Forelimb muscle (tissue), 1 donor: ENCODE measurements at places on chromosomes 4 and X. TPM values are rescaled to one million over a fixed set of nuclear protein-coding genes. Genes with fewer than 3 reads are reported as not detected.
A peak's percentile ranks its signal among the peaks of the same experiment; 100 is the strongest.

DNA sequence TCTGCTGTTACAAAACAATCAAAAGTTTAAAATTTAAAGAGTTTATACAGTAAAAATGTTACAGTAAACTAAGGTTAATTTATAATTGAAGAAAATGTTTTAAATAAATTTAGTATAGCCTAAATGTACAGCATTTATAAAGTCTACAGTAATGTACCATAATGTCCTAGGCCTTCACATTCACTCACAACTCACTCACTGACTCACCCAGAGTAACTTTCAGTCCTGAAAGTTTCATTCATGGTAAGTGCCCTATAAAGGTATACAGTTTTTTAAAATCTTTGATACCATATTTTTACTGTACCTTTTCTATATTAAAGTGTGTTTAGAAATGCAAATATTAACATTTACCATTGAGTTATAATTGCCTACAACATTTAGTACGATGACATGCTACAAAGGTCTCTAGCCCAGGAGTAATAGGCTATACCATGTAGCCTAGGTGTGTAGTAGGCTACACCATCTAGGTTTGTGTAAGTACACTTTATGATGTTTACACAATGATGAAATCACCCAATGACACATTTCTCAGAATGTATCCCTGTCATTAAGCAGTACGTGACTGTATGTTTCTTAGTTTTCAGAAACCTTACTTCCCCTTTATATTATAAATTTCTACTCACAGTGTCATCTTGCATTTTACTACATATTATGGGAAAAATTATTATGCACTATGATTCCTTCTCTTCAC is 320.8 kb downstream of the ADAM29 start:
- no peak for DNase-seq

DNA sequence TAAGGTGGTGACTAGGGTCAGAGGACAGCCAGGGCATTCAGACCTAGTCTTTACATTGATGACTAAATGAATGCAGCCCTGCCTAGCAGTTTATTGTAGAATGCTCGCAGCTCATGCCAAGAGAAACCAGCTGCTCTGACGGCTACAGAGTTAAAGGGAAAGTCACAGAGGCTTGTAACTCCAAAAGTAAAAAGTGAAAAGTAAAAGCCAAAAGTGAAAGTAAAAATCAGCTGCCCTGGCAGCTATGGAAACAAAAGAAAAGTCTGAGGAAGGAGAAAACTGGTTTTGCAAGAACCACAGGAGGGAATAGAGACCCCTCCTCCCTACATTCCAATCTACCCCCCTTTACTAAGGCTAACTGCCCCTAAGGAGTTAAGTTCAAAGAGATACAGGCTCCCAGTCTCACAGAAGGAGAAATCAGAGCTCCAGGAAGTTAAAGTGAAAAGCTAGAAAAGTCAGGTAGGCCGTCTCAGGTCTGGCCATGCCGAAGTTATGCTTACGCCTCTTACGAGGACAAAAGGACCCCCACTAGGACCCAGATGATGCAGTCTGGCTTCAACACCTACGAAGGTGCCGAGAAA is 6.0 kb downstream of the GAGE10 start:
- DNase-seq, result no peak

GRCh38 chr4:79584902-79585301 is 176.9 kb upstream of the GK2 start:
- DNase-seq, result no peak

The RPA4 gene
- 0.09 TPM for polyA plus RNA-seq

DNA sequence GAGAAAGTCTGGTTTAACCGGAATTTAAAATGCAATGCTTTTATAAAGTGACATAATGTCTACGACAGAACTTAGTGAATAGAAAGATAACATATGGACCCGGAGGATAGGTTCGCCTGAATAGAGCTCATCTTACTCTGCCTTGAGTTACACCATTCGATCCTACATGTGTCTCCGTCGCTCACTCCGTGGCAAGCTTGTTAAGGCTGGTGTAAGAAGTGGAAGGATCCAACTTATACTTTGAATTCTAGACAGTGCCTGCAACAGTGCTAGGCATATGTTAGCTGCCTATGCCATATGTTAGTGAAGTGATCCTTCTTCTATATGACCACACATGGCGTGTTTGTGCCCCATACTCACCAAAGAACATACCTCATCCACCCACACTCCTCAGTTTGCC is 50.9 kb downstream of the SEL1L3 start:
- DNase-seq, result no peak

GRCh38 chr4:164718827-164719226 is 35.1 kb upstream of the SMIM31 start:
- no peak for DNase-seq

The DCHS2 gene
- 7.4 TPM for polyA plus RNA-seq

- DNase-seq, result no peak
Measured at GRCh38 chr4:111480510-111480909, 664.7 kb upstream of the FAM241A start.

The SSX2 gene
- polyA plus RNA-seq, result not detected

- DNase-seq, result no peak
Measured at GRCh38 chrX:8632924-8633323, 99.0 kb downstream of the ANOS1 start.

DNA sequence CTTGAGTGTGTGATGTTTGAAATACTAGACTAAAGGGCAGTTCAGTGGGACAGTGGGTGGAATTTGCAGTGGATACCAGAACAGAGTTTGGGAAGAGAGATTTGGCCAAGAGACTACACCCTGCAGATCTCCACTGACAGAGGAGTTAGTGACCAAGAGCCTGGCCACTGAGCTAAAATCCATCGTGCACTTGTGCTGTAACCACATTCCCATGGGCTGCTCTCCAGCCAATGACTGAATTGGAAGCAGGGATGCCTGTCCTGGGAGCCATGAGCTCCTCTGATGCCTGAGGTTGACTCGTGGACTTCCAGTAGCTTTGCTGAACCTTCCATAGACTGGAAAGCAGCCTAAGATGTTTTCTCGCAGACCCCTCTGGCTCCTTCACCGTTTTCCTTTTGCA is 296.1 kb downstream of the TRIML1 start:
- DNase-seq, result no peak

- DNase-seq, result no peak
Measured at GRCh38 chr4:15836362-15836761, 58.2 kb downstream of the CD38 start.

The SPACA5 gene
- 0.29 TPM for polyA plus RNA-seq

The MANBA gene
- 9.4 TPM for polyA plus RNA-seq

DNA sequence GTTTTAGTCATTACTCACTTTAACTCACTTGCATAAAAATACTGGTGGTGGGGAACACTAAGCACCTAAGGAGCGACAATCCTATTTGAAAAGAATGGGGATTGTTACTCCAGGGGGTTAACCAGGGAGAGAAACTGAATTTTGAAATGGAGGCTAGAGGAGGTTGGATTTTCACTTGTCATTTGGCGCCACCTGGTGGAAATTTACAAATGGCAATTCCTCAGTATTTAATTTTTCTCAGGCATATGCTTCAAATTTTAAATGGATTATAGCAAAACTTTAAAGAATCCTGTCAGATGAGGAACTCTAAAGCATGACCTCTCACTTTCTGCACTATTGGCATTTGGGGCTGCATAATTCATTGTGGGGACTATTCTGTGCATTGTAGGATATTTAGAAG is 2.7 kb upstream of the GEMIN8 start:
- DNase-seq, result peak; percentile 47

GRCh38 chr4:28209371-28209924 is 1348.8 kb downstream of the STIM2 start:
- DNase-seq, result no peak

GRCh38 chr4:181168011-181168805 is 1075.0 kb upstream of the TENM3 start:
- no peak for DNase-seq

- DNase-seq, result no peak
Measured at GRCh38 chr4:153639833-153640802, 44.0 kb upstream of the TLR2 start.

GRCh38 chr4:123747016-123747415 is 350.4 kb downstream of the SPRY1 start:
- DNase-seq, result no peak

DNA sequence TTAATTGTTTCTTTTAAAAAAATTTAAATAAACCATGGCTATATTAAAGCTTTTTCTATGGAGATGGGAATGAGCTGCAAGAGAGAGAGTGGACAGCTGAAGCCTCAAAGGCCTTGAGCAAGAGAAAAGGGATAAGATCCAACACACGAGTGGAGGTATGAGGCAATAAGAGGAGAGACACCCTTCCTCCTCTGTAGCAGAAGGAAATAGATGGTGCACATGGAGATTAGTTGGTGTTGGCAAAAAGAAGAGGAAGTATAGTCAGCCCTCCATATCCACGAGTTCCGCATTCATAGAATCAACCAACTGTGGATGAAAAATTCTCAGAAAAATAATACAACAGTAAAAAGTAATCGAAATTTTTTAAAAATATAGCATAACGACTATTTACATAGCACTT is 3.2 kb downstream of the CXorf38 start:
- no peak for DNase-seq

DNA sequence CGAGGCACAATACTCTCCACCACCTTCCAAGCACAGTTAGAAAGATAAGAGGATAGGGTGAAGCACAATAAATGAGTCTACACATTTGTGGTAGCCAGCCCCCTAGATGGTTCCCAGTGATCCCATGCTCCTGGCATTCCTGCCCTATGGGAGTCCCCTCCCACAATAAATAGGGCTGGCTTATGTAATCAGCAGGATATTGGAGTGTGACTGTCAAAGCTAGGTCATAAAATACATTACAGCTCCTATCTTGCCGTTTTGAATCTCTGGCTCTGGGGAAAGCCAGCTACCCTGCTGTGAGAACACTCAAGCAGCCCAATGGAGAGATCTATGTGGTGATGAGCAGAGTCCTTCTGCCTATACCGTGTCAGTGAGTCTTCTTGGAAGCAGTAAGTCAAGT is 198.7 kb upstream of the NOCT start:
- no peak for DNase-seq

The DCTD gene
- polyA plus RNA-seq, result 63.6 TPM

DNA sequence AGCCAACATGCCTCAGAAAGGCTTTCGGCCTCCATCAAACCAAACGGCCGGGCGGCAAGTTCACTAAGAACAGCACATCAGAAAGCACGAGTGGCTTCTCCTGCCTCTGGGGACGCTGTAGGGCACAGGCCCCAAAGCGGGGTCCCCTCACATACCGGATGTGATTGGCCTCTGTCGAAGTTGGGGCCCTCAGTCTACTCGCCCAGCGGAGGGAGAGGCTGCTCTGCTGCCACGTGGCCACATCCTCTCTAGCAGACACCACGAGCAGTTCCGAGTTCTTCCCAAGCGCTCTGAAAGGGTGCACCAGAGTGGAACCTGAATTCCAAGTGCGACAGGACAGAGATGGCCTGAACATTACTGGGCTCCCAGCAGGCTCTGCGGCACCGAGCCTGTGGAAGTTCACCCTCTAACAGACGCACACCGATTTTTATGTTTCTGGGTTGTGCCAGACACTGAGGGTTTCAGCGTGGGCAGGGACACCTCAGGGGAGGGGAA is 21.1 kb downstream of the NOP14 start:
- no peak for DNase-seq

The ADGRG4 gene
- polyA plus RNA-seq, result not detected

The MAGEA10 gene
- polyA plus RNA-seq, result not detected

GRCh38 chrX:104659005-104659744 is 93.2 kb downstream of the IL1RAPL2 start:
- no peak for DNase-seq

DNA sequence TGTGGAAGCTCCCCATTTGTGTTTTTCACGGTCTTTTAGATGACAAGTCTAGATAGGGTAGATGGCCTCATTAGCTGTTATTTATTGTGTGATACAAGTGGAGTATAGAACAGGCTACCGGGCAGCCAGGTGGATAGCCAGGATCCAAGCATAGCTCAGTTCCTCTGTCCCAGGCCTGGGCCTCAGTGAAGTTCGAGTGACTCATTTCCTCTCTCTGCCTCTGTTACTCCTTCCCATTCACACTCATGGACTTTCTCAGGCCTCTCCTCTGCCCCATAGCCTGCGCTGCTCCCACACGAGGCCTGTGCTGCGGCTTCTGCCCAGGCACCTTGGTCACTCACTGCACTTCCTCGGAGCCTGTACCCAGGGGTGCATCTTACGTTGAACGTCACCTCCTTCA is 54.5 kb downstream of the TENM3 start:
- DNase-seq, result no peak

DNA sequence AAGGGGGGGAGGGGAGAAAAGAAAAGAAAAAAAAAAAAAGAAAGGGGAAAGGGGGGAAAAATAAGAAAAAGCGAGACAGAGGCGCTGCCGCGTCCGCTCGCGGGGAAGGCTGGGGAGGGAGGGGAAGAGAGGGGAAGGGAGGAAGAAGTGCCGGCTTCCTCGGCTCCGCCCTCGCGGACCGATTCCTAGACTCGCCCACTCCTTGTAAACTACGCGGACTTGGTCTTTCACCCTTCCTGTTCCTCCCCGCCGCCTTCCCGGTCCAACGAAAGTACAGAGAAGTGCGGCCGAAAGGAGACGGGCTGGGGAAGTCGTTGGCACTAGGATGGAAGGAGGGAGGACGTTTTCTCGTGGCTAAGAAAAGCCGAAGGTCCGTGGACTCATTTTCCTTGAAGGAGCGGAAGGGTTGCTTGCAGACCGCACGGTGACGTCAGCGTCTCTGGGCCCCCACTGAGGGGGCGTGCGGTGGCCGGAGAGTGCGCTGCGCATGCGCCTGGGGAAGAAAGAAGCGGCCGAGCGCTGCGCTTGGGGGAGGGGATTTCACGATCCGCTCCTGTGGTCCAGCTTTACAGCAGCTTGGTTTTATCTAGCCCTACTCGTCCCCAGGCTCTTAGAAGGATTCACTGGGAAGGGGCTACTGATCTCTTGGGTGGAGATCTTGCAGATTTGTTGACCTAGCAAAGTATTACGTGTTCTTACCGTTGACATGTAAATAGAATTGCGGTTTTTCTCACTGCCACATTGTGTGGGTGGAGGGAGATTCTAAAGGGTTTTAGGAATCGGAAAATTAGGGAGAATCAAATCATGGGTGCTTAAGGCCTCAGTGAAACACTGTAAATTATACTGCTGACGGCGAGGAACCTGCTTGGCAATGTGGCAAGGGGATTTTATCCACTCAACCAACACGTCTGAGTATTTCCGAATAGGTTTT is at the start of gene CCNI:
CCNI (minus strand) TSS at position 121 of the 931 bp plus-strand sequence. CDS start 9,627 bp downstream, outside the sequence.
- DNase-seq, result peak; percentile 94

- no peak for DNase-seq
Measured at GRCh38 chr4:149897783-149898182, 82.1 kb upstream of the IQCM start.

DNA sequence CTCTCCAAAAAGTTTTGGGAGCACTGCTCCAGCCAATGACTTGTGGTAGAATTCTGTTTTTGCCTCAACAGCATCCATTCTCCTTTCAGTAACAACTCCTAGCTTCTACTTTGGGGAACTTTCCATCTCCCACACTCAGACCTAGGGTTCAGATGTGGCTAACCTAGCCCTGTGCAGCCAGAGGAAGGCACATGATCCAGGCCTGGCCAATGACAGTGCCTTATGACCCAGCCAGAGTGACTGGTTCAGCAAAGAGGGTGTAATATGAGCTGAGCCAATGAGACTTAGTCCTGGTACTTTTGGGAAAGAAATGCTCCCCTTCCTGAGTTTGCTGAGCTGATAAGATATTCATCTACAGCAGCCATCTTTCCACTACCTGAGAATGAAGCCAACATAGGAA is 5.4 kb upstream of the USP46 start:
- DNase-seq, result no peak

The TMEM150C gene
- polyA plus RNA-seq, result 2.7 TPM

- no peak for DNase-seq
Measured at GRCh38 chr4:48704091-48704802, 75.8 kb downstream of the FRYL start.
